ENCODE measurements at places on chromosomes 1 and 21.

GRCh38 chr21:37792046-37792445 lies 124.2 kb downstream of the KCNJ6 start:
- no peak for DNase-seq

GRCh38 chr1:203627851-203628200 lies 1.2 kb downstream of the ATP2B4 start:
- no peak for DNase-seq

- no peak for DNase-seq
Observed at GRCh38 chr1:111448482-111448917, 556 bp downstream of the WDR77 start.

GRCh38 chr21:25561668-25562641 lies 45.3 kb downstream of the MRPL39 start:
- DNase-seq: peak; percentile 28

DNA sequence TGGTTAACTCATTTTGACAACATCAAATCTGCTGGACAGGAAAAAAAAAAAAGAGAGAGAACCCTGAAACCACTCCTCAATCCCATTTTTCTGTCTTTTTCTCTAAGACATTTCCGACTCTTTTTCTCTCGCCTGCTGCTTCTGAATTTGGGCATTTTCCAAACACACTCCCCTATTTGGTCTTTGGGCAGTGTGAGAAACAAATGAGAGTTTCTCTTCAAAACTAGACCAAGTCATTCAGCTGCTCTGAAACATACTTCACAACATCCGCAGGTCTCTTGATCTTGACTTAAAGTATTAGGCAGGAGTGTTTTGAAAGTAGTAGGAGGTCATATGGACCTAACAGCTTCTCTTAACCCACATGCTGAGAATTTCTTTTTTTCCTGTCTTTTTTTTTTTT lies 364.8 kb upstream of the ESRRG start:
- no peak for DNase-seq

DNA sequence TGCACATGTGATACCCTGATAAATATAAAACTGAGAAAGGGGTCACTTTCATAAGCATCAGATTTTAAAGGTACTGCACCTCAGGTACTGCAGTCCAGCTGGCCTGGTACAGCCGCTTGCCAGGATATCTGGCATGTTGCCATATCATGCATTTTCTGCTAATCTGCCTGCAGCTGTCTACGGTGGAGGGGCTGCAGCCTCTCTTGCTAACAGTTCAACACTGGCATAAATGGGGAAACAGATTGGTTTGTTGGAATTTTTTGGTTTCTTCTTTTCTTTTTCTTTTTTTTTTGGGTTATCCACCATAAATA lies 71.5 kb downstream of the MIS18A start:
- DNase-seq: peak; percentile 50

GRCh38 chr1:47424336-47424982 lies 8.4 kb downstream of the FOXE3 start:
- DNase-seq: peak; percentile 70

DNA sequence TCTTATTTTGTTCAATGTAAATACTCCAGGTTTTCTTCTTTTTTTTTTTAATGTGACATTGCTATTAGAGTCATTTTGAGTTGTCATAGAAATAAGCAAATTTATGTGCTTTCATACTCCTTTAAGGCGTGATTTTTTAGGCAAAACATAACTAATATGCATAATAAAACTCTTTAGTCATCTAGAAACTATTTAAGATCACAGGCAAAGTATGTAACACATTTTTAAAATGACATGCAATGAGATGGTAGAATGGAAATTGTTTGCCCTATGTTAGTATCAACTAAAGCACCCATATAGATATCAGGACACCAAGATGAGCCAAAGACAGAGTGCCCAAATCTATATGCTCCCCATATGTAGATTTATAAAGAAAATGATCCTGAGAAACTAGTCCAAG lies 41.5 kb upstream of the SGIP1 start:
- DNase-seq: no peak

DNA sequence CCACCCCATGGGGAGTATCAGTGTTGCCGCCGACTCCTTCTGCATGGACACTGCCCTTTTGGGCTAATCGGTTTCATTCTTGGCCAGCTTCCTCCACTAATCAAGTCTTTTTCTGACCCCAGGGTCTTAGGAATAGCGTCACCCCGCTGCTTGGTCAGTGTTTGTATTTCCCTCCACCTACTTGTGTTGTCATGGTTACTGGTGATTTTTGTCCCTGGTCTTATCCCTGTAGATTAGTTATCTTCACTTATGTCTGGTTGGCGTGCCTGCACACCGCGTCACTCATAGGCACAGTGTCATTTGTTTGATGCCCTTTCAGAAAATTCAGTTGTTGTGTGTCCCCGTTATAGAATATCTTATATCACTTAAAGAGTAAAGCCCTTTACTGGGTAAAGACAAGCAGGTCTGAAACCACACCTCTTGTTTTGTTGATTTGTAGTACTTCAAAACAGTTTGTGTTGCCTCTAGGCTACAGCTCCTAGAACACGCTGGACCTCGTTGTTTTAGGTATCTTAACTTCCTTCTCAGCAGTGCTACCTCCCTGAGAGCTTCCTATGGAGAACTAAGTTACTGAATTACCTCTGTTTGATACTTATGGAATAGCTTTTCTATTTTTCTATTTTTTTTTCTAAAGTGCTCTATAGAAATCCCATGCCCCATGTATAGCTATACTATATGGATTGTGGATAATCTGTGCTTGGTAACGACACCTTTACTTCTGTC lies 868 bp downstream of the PPP1R12B start:
- DNase-seq: peak; percentile 92

- DNase-seq: no peak
Observed at GRCh38 chr1:97332716-97333115, 588.1 kb downstream of the DPYD start.

GRCh38 chr21:14559102-14559501 lies 13.0 kb upstream of the SAMSN1 start:
- no peak for DNase-seq

Measured in trophoblast cell (in vitro differentiated cells and primary cell).